Breast epithelium (tissue), 4 donors: ENCODE measurements at places on chromosomes 16 and 17.

DNA sequence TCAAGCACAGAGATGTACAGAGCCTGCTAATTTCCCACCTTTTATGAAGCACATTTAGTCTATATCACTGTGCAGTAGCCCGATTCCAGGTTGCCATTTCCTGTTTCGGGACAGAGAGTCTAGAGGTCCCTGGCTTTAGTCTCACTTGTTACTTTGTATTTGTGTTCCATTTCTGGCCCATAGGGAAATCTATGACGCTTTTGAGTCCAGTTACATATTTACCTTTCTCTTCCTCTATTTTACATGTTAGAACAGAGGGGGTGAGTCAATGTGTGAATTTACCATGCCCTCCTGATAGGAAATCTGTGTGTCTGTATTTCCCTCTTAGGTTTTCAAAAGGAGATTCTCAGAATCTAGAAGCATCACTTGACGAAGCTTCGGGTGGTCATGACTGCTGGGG is 227.1 kb upstream of the ZFHX3 start:
- no peak for DNase-seq

GRCh38 chr16:81175325-81175891 is 63.1 kb upstream of the BCO1 start:
- DNase-seq, result no peak

DNA sequence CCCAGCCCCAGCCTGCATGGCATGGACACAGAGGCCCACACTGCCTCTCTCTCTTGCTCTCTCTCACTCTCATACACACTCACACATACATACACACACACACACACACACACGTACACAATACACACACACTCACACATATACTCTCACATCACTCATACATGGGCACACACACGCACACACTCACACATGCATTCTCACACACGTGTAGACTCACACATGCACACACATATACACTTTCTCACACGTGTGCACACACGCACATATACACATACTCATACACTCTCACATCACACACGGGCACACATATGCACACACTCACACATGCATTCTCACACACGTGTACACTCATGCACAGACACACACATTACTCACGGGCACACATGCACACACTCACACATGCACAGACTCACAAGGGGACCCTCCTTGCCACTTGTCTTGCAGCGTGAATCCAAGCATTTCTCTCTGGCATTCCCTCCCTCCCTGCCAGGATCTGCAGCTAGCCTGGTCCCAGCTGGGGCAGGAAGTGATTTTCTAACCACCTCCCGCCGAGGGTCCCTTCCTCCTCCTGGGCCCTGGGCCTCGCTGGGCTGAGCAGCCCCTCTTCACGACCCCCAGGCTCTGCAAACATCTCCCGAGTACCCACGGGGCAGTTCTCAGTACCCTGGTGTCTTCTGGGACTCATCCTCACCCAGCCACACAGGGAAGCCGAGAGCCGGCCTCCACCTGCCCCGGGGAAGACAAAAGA is 37.5 kb downstream of the IL21R start:
- no peak for DNase-seq

- DNase-seq, result no peak
Measured at GRCh38 chr16:65469116-65469515, 347.3 kb upstream of the CDH11 start.

DNA sequence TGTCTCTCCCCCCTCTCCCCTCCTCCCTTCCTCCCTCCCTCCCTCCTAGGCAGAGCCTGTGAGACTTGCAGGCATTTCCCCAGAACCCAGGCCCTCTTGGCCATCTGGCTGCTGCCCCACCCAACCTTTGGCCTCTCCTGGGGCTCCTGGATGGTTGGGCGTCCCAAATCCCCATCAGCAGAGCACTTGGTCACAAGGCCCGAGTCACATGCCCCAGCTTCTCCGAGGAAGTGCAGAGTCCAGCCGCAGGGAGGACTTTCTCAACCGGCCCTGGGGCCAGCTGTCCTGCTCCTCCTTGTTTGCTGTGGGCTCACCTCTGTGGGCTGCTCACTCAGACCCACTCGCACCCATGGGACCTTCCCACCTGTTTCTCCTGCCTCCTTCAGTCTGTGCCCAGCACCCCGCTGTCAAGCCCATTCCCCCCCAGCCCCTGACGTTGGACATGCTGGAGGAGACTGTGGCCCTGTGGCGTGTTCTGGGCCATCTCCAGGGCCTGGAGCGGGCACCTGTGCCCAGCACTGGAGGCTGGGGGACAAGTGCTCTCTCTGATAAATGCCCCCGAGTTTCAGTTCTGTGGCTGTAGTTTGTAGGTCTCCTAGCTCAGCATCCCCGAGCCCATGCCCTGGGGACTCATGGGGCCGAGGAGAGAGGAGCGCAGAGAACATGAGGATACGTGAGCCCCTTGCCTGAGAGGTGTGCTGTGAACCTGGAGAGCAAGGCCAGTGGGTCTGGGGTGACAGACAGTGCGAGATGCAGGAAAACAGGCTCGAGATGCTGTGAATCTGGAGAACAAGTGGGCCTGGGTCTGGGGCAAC is 42.3 kb upstream of the ZNF750 start:
- no peak for DNase-seq

DNA sequence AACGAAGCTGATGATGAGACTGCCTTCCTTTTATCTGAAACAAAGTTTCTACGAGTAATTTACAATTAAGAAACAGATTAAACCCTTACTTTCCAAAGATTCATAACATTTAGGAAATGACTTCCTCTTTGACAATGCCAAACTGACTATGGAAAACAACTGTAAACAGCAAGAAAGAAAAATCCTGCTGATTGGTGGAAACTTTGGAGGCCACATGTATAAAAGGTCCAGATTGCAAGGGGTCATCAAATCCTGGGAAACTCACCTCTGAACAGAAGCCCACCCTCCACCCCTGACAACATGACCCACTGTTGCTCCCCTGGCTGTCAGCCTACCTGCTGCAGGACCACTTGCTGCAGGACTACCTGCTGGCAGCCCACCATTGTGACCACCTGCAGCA is at the start of gene KRTAP9-6:
KRTAP9-6 (plus strand) TSS at position 301 of the 400 bp plus-strand sequence; CDS start at position 301, 0 bp downstream.
- no peak for DNase-seq

GRCh38 chr17:76337413-76337777 is 16.3 kb downstream of the PRPSAP1 start:
- no peak for DNase-seq

DNA sequence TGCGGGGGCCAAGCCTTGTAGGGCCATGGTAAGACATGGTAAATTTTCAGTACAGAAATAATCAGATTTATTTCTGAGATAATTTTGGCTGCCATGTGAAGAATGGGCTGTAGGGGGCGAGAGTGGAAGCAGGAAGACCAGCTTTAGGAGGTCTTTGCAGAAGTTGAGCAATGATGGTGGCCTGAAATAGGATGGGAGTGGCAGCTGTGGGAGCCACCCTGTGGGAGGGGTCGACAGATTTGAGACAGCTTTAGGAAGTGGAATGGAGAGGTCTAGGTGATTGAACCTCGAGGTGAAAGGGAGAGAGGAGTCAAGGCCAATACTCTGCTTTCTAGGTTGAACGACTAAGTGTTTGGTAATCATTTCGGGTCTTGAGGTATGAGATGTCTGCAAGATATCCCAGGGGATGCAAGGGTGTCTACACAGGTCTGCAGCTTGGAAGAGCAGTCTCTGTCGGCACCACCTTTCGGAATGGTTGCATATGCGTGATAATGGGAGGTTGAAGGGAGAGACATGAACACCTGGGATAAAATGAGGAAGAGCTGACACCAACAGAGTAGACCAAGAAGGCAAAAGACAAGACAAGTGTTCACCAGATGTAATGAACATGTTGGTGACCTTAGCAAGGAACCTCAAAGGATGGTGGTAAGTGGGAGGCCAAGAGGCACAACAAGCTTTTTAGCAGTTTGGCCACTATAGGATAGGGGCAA is 4.2 kb upstream of the ATXN7L3 start:
- no peak for DNase-seq

DNA sequence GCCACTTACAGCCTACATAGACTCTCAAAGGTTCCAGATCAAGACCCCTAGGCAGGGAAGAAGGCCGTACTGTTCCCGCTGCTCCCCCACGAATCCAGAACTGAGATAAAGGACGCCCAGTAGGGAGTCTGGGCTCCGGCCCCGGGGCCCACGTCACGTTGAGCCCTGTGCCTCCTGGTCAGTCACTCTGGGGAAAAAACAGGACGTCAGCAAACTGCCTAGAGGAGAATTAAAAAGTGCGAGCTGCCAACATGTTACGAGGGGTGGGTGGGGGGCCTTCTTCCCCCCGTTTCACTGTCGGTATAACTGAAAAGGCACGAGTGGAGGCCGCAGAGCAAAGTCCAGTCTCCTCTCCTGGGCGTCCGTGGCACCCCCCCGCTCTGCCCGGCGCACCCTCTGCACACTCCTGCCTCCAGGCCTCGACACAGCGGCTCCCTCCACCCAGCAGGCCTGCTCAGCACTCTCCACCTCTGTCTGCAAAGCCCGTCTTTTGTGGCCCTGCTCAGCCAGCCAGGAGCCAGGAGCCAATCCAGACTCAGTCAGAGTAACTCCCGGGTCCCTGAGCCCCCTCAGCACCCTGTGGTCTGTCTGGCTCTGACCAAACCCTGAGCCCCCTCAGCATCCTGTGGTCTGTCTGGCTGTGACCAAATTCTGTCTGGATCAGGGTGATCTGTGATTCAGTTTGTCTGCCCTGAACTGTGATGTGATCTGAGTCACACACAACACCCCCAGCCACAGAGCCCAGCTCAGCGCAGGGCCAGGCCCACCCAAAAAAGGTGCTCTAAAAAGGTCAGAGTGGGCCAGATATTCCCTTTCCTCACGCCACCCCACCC is 6.2 kb downstream of the ITGAE start:
- no peak for DNase-seq

- no peak for DNase-seq
Measured at GRCh38 chr17:76536511-76537287, 810 bp downstream of the CYGB start.

- no peak for DNase-seq
Measured at GRCh38 chr17:36107660-36108059, 4.0 kb downstream of the CCL4 start.

DNA sequence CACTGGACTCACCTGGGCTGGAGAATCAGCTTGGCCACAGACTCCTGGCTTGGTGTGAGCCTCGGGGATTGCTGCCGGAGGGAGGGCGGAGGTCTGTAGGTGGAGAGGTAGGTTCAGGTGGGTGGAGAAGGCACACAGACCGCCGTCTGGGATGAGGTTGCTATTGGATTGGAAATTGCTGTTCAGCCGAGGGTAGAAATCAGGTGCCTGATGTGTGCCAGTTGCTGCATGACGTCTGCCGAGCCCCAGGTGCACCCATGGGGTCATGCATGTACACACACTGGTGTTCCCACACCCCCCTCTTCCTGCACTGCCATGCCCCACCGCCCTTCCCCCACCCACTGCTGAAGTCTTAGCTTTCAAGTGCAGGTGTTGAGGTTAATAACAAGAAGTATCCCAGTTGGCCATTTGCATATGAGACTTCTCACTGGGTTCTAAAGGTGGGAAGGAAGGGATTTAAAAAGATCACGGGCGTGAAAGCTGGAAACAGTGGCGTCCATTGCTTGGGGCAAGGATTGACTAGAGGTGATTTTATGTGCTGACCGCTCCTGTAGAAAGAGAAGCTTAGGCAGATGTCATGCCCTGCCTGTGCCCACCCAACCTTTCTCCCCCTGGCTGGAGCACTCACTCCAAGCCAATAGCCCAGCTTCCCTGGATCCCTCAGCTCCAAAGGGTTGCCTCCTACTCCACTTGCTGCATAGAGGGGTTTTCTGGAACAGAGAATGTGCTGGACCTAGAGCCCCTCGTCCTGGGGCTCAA is 193.6 kb downstream of the CCDC182 start:
- DNase-seq, result no peak

- DNase-seq, result no peak
Measured at GRCh38 chr17:6508519-6509030, 47.8 kb downstream of the PITPNM3 start.

- DNase-seq, result no peak
Measured at GRCh38 chr16:15450624-15451023, 16.2 kb downstream of the BMERB1 start.

DNA sequence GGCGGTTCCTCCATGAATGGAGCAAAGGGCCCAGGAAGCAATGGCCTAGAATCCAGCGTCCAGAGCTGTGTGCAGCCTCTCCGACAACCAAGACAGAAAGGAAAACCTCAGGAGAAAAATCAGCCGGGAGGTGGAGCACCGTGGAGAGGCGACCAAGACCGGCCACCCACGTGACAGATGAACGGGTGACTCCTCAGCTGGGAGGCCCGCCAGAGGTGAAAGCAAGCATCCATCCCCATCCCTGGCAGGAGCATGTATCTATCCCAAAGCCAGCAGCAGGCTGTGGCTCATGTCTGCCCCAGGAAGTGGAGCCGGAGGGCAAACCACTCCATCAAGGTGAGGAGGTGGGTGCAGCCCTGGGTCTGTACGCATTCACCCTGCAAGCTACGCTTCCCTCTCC is 52.1 kb downstream of the FOXL1 start:
- DNase-seq, result no peak

GRCh38 chr17:17551361-17551760 is 40.1 kb downstream of the PEMT start:
- no peak for DNase-seq

DNA sequence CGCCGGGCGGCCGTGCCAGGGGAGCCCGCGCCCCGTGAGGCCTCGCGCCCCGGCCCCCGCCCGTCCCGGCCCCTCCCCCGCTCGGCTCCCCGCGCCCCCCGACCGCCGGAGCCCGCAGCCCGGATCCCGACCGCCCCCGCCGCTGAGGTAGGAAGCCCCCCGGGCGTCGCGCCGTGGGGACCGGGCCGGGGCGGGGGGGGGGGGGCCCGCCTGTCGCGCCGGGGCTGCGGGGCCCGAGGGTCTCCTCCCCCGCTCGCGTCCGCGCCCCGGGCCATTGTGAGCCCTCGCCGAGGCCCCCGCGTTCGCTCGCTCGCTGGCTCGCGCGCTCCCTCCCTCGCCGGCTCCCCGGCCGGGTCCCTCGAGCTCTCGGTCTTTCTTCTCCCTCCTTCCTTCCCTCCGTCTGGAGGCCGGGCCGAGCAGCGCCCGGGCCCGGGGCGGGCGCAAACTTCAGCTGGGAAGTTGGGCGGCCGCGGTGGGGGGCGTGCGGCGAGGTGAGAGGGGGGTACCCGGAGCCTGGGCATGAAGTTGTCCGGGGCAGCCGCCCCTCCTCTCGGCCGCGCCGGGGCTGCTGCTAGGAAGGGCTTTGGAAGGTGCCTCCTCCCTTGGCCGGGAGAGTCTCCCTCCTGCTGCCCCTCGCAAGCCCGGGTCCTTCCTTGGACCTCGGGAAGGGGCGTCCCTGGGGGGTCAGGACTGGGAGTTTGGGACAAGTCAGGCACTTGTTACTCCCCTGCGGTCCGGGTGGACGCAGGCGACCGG is 419 bp downstream of the GLIS2 start:
- no peak for DNase-seq

GRCh38 chr16:4706871-4707270 is 13.5 kb downstream of the NUDT16L1 start:
- DNase-seq, result no peak

GRCh38 chr16:57533431-57534336 is 2.7 kb downstream of the CCDC102A start:
- peak; percentile 49 for DNase-seq

GRCh38 chr17:29010586-29010985 is 4.8 kb upstream of the SEZ6 start:
- no peak for DNase-seq

DNA sequence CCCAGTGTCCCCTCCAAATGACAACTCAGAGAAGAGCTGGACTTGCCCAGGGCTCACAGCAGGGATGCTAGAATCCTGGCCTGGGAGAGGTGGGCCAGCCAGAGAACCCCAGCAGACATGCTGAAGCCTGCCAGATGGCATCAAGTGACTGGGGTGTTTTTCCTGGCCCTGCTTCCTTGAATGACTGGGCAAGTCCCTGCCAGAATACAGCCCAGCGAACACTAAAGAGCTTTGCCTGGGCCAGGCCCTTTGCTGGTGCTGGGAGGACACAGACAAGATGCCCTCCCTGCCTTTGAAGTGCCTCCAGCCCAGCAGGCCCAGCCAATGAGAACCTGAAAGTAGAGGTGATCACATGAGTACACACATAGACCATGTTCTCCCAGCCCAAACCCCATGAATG is 11.5 kb downstream of the ZNF319 start:
- DNase-seq, result no peak
